GM12891 (cell line): ENCODE measurements at places on chromosomes 11 and 22.

GRCh38 chr11:56799691-56800210 is 51.3 kb upstream of the OR9G4 start:
- no peak for DNase-seq

GRCh38 chr22:32016081-32016480 is 27.0 kb upstream of the SLC5A1 start:
- DNase-seq, result no peak

DNA sequence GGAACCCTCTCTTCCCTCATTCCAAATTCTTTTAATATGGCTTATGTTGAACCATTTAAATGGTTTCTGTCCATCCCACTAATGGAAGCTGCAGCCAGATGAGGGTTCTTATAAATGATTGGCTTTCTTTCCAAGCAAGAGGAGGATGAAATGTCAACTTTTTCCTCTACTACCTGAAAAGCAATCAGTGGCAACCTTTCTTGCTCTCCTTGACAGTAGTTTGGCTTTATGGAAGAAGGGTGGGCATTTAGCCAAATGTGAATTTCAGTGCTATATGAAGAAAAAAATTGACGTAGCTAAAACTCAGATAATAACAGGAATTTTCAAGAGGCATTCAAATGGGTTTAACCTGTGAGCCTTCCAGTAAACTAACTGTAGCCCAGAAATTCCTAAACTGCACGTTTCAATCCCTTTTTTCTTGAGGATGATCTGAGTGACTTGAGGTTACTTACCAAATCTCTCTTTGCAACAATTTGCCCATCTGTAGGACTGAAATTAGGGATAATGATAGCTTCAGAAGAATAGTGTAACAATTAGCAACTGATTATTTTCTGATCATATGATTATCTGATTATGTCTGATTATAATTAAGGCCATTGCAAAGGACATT is 90.9 kb downstream of the EXT2 start:
- DNase-seq, result no peak

GRCh38 chr22:20319041-20319744 is 667 bp downstream of the DGCR6L start:
- no peak for DNase-seq

GRCh38 chr11:22044126-22044525 is 148.8 kb upstream of the ANO5 start:
- no peak for DNase-seq

DNA sequence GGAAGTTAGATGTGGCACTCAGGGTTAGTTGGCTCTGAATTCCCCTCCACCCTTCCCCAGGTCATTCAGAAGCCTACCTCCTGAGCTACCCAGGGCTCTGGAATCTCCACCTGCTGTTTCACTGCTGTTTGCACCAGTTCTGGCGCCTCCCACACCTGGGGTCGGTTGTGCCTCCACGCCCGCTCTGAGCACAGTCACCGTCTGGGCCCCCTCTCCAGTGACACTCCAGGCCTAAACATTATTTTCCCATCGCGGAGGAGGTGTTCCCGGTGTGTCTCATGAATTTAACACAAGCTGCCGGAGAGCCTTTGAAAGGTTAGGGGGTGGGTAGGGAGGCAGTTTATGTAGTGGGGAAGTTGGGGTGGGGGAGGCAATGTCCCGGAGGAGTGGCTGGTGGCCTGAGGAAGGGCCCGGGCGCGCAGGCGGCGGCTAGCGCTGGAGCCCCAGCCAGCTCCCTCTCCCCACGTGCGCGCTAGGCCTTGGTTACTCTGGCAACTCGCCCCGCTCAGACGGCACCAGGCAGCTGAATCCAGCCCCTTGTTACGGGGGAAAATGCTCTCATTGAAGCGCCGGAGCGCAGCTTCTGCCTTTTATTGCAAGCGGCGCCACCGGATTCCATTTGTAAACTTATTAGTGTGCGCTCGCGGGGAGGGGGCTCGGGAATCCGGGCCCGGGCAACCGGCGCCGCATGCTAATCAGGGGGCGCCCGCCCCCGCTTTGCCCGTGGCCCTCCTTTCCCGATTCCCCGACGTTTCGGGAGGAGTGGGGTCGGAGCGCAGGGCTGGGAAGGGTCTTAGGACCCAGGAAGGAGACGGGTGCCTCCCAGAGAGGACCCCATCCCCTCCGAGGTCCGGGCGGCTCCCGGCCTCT is 52.4 kb downstream of the GRIK4 start:
- no peak for DNase-seq

GRCh38 chr11:94781837-94782236 is 13.7 kb downstream of the AMOTL1 start:
- no peak for DNase-seq

DNA sequence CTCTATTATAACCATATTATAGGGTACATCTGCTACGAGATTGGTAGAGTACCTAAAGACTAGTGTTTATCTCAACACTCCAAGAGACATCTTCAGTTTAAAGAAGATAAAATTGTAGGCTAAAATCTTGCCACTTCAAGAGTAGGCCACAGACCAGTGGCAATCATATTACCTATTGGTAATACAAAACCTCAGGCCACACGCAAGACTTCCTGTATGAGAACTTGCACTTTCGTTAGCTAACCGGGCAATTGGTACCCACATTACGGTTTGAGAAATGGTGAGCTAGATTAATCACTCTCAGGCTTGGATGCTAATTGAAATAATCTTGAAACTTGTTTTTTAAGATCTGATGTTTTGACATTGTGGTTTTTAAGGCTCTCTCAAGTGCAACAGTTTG is 772.7 kb downstream of the LRRC4C start:
- DNase-seq, result no peak

DNA sequence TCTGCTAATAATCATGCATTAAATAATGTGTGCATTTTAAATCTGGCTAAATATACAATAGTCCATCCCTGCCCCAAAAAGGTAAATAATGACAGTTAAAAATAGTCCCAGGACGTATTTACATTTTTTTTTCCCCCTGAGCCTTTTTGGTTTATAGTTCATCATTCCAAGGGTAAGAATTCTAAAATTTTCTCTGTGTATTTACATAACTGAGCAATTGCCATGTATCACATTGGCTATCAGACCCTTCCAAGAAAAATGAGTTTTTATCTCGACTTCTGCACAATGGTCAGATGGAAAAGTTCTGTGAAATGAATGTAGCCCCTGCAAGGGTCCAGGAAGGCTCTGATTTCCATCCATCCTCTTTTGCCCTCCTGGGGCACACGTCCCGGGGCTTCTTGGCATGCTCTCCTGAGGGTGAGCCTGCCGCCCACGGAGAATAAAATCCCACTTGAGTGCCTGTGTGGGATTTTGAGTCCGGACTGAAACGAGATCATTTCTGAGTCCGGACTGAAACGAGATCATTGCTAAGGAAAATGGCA is 94.1 kb upstream of the ANO1 start:
- DNase-seq, result no peak

DNA sequence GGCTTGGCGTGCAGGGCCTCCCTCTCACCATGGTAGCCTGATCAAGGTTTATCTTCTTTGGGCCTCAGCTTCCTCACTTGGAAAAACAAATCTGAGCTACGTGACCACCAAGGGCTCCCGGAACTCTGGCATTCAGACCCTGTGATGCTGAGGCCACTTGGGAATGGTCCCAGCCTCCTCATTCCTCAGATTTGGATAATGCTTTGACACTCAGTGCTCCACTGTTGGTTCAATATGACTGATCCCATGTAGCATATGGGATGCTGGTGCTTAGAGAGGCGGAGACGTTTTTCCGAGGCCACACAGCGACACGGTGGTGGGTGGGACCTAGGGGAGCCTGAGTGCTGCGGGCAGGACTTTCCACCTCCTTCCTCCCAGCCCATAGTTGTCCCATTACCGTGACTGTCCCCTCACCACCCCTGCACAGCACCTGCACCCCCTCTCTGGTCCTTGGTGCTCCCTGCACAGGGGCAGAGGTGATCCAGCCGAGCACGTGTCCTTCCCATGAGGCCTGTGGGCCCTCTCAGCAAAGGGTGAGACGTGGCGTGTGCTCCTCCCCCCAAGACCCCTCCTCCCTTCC is 23.1 kb downstream of the MB start:
- no peak for DNase-seq

GRCh38 chr11:12029738-12030363 is 21.4 kb upstream of the DKK3 start:
- no peak for DNase-seq

GRCh38 chr11:10679644-10680043 is 13.9 kb downstream of the IRAG1 start:
- DNase-seq, result no peak

GRCh38 chr11:72617080-72617762 is 57.0 kb downstream of the PDE2A start:
- DNase-seq, result no peak

DNA sequence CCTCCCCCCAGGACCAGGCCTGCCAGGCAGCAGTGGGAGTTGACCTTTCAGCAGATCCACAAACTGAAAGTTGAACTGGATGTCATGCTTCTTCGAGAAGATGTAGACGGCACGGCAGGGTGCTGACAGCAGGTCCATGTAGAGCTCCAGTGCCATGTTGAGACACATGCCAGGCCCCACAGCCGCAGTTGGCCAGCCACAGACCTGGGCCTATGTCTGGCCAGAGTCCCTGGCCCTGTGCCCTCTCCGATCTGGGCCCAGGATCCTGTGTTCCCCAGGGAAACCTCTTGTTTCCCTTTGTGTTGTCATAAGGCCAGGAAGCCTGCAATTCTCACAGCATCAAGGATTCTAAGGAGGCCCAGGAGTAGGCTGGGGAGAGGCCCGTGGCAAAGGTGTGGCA is at the start of gene GSTT4:
Gene GSTT4, minus strand, starts transcription at position 253 of the 400 bp plus-strand sequence. Its CDS starts 97 bp downstream, at position 156.
- no peak for DNase-seq

DNA sequence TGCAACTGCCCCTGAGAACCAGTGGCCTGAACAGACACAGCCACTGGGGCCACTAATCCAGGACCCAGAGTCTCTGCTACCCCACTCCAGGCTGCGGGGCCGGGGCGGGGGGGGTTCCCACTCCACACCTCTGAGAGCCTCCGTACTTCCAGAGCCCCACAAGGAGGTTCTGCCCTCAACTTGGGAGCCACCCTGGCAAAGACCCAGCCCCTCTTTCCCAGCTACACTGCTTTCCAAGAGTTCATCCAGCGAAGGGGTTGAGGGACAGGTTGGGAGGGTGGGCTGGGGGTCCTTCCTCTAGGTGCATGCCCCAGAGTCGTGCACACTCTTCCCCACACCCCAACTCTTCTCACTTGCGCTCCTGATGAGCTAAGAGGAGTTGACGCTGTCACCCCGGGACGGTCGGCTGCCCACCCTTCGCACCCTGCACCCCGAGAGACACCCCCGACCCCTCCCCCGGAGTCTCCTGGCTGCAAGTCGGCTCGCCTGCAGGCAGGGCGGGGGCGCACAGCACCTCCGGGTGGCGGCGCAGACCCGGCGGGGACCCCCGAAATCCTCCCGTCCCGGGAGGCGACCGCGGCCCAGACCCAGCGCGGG is 531 bp downstream of the RAB3IL1 start:
- peak; percentile 37 for DNase-seq

GRCh38 chr11:110809417-110810199 is 97.4 kb upstream of the ARHGAP20 start:
- DNase-seq, result no peak

- no peak for DNase-seq
These were observed 261.2 kb downstream of the CADM1 start for GRCh38 chr11:115242982-115243381.

DNA sequence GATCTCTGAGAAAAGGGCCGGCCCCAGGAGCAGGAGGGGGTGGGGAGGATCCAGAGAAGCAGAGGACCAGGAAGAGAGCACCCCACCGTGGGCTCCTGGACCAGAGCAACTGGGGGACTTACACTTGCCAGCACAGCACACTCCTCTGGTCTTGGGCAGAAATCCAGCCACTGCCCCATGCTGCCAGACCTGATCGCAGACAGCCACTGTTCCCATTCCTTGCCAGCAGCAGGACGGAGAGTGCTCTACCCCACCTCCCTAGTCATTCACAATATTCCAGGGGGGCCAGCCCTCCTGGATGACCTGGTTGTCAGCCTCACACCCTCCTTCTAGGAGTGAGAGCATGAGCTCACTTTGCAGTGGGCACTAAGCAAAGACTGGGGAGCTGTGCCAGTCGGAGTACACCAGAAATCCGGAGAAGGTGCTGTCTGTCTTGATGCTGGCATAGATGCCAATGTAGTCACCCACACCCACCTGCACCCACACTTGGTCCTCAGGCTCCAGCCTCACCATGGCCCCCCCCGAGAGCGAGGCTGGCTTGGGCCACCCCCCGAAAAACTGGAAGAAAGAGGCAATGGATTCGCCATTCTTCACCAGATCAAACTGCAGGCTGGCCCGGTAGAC is 1.6 kb downstream of the C1QTNF5 start:
- no peak for DNase-seq

DNA sequence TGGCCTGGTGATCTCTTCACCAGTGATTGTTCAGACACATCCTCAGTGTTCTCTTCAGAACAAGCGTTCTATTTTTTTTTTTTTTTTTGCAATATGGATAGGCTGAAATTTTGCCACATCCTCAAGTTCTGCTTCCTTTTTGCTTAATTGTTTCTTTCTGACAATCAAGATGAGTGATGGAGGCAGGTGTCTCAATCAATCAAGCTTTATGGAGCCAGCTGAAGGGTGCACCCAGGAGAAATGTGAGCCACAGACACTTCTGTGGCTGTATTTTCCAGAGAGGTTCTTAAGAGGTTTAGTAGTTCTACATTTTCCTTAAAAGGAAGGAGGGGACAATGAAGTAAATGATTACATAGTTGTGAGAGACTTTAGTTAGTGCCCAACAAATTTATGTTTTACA is 43.9 kb upstream of the ASPHD2 start:
- no peak for DNase-seq

GRCh38 chr11:40255457-40255856 is 1204.0 kb downstream of the LRRC4C start:
- DNase-seq, result no peak

GRCh38 chr11:131465746-131466145 is 95.3 kb downstream of the NTM start:
- no peak for DNase-seq

DNA sequence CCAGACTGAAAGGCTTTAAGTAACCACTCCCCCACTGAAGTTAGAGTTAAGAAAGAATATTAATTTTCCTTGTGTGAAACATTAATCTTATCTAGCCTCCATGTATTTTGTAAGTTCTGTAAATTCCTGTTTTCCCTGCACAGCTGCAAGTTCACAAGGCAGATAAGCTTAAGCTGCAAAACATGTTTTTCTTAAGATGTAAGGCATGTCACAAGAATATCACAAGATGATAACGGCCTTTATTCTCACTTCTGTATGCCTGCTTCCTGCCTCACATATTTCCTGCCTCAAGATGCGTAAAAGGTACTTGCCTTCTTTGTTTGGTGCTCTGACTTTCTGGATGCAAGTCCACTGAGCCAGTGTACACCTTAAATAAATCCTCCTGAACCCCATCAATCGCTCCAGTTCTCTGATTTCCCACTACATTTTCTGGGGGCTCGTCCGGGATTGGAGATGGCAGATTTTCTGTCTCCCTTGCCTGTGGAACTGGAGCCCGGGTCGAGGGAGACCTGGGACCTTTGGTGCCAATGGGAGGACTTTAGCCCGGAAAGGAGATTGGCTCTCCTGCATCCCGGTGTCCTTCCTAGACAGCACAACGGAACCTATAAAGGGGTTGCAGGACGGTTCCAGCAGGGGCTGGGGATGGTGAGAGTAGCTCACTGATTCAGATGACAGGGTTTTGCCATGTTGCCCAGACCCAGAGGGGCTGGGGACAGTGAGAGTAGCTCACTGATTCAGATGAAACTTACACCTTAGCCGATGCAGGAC is 30.2 kb downstream of the PPARA start:
- DNase-seq, result no peak

- DNase-seq, result peak; percentile 59
These were observed 98.0 kb upstream of the ASPHD2 start for GRCh38 chr22:26330971-26331625.
